Stimulated activated CD8-positive, alpha-beta memory T cell treated with anti-CD3 and anti-CD28 coated beads, Interleukin-12 subunit alpha, Interleukin-12 subunit beta, amount 100 ng/mL, for 1 hour (primary cell): ENCODE measurements at places on chromosomes 1 and 21.
A peak's percentile ranks its signal among the peaks of the same experiment; 100 is the strongest.

GRCh38 chr1:213783893-213784292 is 203.9 kb upstream of the PROX1 start:
- DNase-seq, result no peak

DNA sequence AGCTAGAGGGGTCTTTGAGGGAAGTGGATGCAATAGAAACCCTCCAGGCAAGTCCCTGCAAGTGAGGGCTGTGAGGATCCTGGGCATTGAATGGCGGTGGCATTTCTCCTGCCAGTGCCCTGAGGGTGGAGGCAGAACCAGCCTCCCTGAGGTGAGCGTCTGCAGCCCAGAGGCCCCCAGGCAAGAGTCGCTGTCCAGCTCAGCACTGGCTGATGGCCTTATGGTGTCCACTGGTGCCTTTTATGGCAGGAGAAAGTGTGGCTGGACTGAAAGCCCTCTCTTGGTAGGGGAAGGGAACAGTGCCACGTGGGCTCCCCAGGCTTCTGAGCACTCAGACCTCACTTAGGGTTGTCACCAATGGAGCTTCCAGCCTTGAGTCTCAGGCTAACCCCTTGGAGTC is 77.3 kb downstream of the SH3BGR start:
- no peak for DNase-seq

DNA sequence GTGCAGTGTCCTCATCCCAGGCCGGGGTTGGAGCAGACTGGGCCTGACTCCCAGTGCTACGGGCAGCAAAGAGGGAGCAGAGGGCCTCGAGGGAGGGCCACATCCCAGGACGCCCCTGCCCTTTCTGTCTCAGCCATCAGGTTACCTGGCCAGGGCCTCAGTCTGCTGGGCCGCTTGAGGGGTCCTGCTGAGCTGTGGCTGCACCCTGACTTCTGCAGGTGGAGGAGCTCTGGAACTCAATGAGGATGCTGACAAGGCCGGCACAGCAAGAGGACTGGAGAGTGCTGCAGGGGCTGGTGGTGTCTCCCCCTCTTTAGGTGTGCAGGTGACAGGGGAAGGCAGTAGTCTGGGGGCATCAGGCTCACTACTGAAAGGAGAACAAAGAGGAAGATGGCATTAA is 3.3 kb downstream of the ZNF692 start:
- no peak for DNase-seq

DNA sequence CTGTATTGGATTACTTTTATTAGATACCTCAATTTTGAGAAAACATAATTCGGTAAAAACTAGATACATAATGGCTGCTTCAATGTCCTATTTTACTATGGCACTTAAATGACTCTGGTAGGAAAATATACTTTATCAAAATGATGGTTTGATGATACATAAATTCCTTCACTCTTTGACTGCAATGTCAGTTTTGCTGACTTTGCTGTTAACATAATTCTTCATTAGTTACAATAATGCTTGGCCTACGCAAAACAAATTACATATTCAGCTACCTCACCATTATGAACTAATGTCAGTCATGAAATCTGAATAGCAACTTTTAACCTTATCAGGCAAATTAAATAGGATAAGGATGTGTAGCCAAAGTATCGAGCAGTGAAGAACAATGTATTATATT is 1364.7 kb downstream of the KCNT2 start:
- DNase-seq, result no peak

- peak; percentile 75 for DNase-seq
Observed at GRCh38 chr1:110630839-110631663, 24.9 kb upstream of the KCNA2 start.

- DNase-seq, result no peak
Observed at GRCh38 chr1:8604041-8604945, 213.1 kb downstream of the RERE start.

- DNase-seq, result no peak
Observed at GRCh38 chr1:34306568-34306967, 129.9 kb downstream of the C1orf94 start.

DNA sequence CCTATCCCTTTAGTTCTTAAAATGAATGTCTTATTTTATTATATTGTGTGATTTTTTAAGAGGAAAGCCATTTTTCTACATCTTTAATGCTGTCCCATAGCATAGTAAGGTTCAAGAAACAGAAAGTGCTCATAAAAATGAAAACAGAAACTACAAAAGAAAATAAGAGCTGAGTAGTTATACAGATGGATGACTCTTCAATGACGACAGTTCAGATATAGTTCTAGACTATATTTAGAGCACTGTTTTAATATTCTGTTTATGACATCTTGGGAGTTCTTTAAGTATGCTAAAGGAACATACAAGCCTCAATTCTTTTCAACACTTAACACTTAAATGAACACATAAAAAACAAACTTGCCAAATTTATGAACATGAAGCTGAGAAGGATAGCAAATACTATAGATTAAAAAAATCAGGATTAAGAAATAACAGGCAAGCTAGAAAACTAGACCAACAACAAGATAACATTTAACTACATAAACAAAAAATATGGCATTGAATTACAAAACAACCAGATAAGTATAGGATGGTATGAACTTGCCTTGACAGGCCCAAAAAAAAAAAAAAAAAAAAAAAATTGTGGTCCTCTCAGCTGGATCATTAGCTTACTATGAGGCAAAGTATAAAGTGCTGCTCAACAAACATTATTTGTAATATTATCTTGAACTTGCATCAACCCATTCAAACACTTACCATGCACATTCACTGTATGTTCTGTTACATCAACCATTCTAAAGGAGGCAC is 87.9 kb downstream of the ZZZ3 start:
- no peak for DNase-seq

DNA sequence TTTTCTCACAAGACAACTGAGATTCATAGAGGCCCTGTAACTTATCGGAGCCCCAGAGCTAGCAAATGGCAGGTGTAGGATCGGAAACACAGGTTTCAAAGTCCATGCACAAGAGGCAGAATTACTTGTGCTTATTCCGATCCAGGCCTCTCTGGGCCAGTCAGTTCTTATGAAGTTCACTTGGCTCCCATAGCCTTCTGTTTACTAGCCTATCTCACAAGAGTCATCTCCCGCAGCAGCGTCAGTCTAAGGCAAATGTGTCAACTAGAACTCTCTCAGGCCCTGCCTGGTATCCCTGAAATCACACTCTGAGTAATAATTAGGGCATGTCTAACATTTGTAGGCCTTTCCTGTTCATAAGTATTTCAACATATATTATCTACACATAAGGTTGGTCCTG is 43.3 kb downstream of the PHC2 start:
- DNase-seq, result no peak

DNA sequence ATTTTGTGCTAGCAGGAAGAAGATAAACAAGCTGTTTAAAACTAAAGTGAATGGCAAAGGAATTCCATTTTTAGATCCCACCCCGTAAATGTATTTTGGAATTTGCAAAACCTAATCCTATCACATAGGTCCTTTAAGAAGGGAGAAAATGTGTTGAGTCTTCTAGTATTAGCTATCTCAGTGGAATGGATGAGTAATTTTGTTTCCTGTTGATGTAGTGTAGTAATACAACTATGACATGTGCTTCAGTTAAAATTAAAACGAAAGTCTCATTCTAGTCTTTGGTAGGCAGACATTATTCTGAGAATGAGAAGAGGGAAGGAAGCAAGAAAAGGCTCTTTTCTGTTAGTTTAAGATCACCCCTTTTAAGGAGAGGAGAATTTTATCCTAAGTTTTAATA is 265.9 kb upstream of the C1orf105 start:
- DNase-seq, result no peak

DNA sequence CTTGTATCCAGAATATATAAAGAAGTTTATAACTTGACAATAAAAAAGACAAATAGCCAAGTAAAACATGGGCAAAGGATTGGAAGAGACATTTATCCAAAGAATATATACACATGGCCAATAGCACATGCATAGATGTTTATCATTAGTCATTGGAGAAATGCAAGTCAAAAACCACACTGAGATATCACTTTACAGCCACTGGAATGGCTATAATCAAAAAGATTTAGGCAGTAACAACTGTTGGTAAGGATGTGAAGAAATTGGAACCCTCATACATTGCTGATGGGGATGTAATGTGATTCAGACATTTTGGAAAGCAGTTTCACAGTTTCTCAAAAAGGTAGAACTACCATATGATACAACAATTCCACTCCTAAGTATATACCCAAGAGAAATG is 51.1 kb downstream of the SLC44A5 start:
- no peak for DNase-seq

DNA sequence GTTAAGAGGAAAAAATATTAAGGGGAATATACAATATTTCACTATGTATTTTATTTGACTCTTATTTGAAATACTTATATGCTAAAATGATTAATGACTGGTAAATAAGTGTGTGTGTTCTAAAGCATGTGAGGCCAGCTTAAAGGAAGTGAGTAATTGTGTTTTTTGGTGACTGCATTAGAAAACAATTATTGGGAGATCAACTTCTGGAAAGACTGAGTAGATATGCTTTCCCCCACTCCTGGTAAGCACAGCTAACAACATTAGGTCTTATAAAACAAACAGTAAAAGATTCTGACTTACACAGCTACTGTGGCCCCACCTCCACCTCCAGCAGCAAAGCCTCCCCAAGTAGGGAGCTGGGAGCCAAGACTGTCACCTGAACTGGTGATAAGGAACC is 403.0 kb downstream of the SRGAP2C start:
- no peak for DNase-seq
